ENCODE measurements at places on chromosomes 7 and 10.

GRCh38 chr10:78065611-78066010 is 31.9 kb downstream of the RPS24 start:
- no peak for DNase-seq

DNA sequence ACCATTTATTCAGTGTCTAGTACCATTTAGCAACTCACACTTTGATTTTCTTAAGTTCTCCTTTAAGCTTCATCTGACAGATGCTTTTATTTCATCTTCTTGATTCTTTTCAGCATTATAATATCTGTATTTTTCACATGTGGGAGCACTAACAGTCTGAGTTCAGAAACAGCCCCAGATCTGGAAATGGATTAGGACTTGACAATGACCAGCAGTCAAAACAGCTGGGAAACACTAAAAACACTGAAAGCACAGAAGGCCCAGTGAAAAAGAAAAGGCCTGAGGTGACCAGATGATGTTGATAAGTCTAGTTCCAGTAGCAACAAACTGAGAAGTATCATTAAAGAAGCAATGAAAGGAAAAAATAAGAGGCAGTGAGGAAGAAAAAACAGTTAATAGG is 304.7 kb upstream of the MYO3A start:
- no peak for DNase-seq

- peak; percentile 72 for DNase-seq
Measured at GRCh38 chr7:73738220-73738611, 386 bp downstream of the ABHD11 start.

DNA sequence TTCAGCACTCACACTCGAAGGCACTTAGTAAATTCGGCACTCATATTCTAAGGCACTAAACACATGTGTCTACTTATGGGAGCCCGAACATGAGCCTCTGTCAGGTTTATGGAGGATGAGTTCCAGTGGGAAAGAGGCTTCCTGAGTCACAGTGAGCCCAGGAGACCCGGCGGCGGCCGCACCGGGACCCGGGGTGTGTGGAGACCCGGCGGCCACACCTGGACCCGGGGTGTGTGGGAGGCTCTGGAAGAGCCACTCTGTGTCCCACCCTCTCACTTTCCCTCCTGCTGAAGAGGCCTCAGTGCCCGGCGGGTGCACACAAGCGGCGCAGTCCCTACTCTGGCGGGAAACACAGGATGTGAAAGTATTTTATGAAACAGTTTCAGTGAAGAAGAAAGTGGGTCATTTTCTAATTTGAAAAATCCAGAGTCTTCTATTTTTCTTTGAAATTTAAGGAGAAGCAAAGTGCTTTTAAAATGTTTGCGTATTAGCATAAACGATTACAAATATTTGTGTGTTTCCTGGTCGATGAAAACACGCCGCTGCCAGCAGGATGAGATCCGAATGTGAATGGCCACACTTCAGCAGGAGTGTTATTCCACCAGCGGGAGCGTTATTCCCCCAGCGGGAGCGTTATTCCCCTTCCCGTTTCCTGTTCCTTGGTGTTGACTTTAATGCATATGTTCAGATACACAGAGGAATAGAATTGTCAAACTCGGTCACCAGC is 625.1 kb downstream of the DNAJB6 start:
- no peak for DNase-seq

- DNase-seq, result no peak
Measured at GRCh38 chr10:76982671-76983070, 654.9 kb downstream of the KCNMA1 start.

- no peak for DNase-seq
Measured at GRCh38 chr10:29529146-29529545, 105.6 kb downstream of the SVIL start.
